ENCODE measurements at places on chromosomes 16 and 17.

- DNase-seq = no peak
These were observed 7.3 kb upstream of the CPHXL start for GRCh38 chr16:75733305-75734211.

- no peak for DNase-seq
These were observed 550 bp downstream of the EIF4A3 start for GRCh38 chr17:80146121-80147034.

DNA sequence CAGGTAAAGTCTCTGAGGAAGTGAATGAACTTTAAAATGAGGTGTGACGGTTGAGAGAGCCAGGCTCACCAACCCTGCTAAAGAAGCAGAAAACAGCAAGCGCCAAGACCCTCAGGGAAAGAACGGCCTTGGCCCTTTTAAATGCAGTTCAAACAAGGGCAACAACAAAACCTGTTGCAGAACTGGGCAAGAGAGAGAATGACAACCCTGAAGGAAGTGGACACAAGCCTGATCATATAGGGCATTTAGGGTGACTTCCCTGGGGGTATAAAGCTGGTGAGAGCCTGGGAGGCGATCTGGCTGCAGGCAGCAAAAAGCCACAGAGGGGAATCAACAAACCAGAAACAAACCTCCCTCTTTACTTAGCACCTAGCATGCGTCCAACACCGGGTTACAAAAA lies 1.0 kb downstream of the CPPED1 start:
- DNase-seq = no peak

DNA sequence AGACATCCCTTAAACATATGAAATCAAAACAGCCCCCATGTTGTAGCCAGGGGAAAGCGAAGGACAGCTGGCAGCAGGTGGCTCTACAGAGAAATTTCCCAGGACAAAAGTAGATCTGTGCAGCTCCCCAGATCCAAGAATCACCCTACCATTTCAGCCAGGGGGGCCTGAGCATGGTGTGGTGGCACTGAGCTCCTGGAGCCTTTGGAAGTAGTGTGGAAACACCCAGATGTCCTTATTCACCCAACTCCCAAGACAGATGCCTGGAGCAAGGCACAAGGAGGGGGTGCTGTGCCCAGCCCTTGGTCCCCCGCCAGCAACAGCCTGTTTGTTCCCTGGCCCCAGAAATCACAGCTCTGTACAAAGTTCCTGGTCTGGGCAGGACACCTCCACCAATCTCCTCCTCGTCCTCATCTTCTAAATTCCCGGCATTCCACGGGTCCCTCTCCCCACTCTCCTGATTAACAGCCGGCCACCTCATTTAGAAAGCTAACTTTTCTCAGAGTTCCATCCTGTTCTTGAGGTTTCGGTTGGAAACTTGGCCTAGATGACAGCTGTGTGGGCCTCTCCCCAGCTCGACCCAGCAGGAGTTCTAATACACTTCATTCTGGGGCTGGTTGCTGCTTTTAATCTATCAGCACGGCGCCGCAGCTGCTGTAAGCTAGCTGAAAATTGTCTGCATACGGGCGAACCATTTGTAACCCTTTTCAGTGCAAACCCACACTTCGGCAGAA lies 191.1 kb downstream of the C16orf78 start:
- no peak for DNase-seq

DNA sequence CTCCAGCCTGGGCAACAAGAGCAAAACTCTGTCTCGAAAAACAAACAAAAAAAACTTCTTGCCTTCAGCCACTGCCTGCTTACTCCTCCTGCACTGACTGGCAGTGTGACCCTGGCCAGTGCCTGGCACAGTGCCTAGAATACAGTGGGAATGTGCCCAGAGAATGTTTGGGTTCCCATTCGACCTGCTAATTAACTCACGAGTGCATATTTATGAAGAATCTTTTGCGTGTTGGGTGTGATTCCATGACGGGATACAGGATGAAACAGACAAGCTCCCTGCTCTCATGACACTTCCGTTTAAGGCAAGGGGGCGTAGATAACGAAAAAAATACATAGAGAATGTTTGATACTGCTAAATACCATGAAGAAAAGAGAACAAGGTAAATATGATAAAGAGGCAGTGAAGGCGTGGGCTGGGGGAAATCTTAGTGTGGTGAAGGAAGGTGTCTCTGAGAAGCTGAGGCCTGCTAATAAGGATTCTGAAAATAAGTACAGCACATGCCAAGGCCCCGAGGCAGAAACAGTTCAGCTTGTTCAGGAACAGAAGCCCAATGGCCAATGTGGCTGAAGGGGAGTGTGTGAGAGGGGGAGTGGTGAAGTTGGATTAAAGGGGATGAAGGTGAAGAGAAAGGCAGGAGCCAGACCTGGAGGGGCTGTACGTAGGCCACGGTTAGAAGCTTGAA lies 4.3 kb downstream of the ABI3 start:
- no peak for DNase-seq

All from naive thymus-derived CD8-positive, alpha-beta T cell (primary cell).